B cell (primary cell): ENCODE measurements at places on chromosomes 6 and 20.

DNA sequence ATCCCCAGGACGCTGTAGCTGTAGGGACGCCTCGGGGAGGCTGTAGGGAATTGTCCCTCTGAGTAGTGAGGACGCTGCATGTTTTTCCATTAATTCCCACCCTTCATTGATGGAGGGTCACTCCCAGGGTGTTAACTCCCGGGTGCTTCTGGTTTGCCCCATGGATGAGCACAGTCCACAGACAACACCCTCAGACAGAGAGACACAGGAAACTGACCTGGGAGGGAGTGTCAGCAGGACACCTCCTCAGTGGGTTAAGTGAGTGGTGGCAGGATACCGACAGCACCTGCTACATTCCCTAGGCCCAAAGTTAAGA lies 53.5 kb downstream of the LINC00237 start:
- H3K4me3 ChIP-seq, result no peak overlapping the region
- no peak overlapping the region for H3K27ac ChIP-seq
- H3K36me3 ChIP-seq, result no peaks in the 10 kb centered on the region
- no peak for DNase-seq
- H3K4me1 ChIP-seq, result no peaks in the 10 kb centered on the region
- H3K27me3 ChIP-seq, result no peaks in the 10 kb centered on the region

GRCh38 chr6:103079867-103080266 lies 1686.4 kb downstream of the GRIK2 start:
- H3K4me1 ChIP-seq, result no peaks in the 10 kb centered on the region
- no peak overlapping the region for H3K4me3 ChIP-seq
- H3K27me3 ChIP-seq, result no peaks in the 10 kb centered on the region
- H3K27ac ChIP-seq, result no peak overlapping the region

- H3K4me1 ChIP-seq, result no peaks in the 10 kb centered on the region
- no peak overlapping the region for H3K27ac ChIP-seq
- no peak overlapping the region for H3K4me3 ChIP-seq
Measured at GRCh38 chr20:58447511-58448391, 58.7 kb downstream of the VAPB start.

- DNase-seq, result peak; percentile 3
- peaks cover 36% of the 10 kb centered on the region for H3K27me3 ChIP-seq
- H3K4me3 ChIP-seq, result no peak overlapping the region
- no peaks in the 10 kb centered on the region for H3K36me3 ChIP-seq
Measured at GRCh38 chr6:116764629-116764960, 924 bp downstream of the FAM162B start.

DNA sequence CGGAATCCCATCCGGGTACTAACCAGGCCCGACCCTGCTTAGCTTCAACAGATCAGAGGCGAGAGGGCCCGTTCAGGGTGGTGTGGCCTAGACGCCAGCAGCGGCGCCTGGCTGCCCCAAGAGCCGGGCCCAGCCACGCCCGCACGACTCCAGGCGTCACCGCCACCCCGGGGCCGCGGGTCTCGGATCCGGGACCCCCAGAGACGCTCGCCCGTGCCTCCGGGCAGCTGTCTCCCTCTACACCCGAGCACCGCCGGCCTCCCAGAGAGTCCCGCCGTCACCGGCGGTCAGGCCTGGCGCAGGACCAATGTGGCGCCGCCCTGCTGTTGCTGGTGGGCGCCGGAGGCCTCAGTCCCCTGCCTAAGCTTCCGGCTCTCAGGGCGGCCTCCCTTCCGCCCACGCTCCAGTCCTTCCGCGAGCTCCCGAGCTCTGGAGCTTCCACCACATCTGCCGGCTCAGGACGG lies 441.2 kb upstream of the DEFB115 start:
- H3K27me3 ChIP-seq, result no peaks in the 10 kb centered on the region
- H3K27ac ChIP-seq, result no peak overlapping the region
- H3K36me3 ChIP-seq, result no peaks in the 10 kb centered on the region
- no peaks in the 10 kb centered on the region for H3K4me1 ChIP-seq

DNA sequence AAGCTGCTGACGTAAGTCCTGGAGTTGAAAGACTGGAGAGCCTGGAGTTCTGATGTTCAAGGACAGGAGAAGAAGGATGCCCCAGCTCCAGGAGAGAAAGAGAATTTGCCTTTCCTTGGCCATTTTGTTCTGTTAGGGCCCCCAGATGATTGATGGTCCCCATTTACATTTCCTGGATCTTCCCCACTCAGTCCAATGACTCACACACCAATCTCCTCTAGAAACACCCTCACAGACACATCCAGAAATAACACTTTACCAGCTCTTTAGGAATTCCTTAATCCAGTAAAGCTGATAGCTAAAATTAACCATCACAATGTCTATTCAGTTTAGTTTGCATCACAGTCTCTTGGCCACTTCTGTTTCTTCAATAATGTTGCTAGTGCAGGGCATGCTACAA lies 260.2 kb upstream of the IRAK1BP1 start:
- no peaks in the 10 kb centered on the region for H3K36me3 ChIP-seq
- no peak overlapping the region for H3K27ac ChIP-seq
- no peaks in the 10 kb centered on the region for H3K27me3 ChIP-seq
- H3K4me1 ChIP-seq, result no peaks in the 10 kb centered on the region
- no peak overlapping the region for H3K4me3 ChIP-seq
- no peak for DNase-seq

- no peaks in the 10 kb centered on the region for H3K36me3 ChIP-seq
- H3K4me1 ChIP-seq, result peaks cover 37% of the 10 kb centered on the region
- H3K4me3 ChIP-seq, result no peak overlapping the region
- no peak for DNase-seq
- no peak overlapping the region for H3K27ac ChIP-seq
- no peaks in the 10 kb centered on the region for H3K27me3 ChIP-seq
Measured at GRCh38 chr6:16137451-16137801, 8.5 kb downstream of the MYLIP start.

DNA sequence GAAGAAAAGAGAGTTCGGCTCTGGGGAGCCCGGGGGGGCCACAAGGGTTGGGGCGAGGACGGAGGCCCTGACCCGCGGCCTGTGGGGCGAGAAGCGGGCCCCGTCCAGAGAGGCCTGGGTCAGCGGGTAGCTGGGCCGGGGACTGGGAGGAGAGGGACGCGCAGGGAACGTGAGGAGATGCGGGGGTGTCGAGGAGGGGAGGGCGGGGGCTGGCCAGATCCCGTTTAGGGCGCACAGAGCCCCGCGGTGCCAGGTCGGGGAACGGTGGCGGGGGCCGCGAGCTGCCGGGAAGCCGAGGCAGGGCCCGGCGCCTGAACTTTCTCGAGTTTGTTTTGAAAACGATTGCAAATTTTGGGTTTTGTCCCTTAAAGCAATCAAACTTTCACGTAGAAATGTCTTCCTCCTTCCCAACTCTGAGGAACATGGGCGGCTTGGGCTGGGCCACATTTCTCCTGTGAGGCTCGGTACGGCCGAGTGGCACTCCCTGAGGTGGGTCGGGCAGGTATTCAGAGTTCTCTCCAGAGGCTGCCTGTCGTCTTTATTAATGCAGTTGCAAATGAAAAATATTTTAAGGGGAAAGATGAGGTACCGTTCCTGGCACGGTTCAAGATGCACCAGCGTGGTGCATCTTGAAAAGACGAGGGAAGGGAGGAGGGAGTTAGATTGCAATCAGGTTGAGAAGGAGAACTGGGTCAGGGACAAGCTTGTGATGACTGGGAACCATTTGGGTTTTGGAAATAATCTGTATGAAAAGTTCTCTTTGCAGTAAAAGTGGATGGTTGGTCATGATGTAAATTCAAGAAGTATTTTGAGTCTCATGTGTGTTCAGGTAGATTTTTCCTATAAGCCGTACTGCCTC lies 972 bp downstream of the RNF8 start:
- peak overlapping the region; percentile 83 for H3K27ac ChIP-seq
- H3K4me1 ChIP-seq, result peaks cover 13% of the 10 kb centered on the region
- H3K4me3 ChIP-seq, result peak overlapping the region; percentile 92
- no peak for DNase-seq
- H3K27me3 ChIP-seq, result no peaks in the 10 kb centered on the region
- H3K36me3 ChIP-seq, result no peaks in the 10 kb centered on the region

- no peak overlapping the region for H3K4me3 ChIP-seq
- H3K4me1 ChIP-seq, result no peaks in the 10 kb centered on the region
- H3K27ac ChIP-seq, result no peak overlapping the region
- no peaks in the 10 kb centered on the region for H3K27me3 ChIP-seq
- DNase-seq, result no peak
Measured at GRCh38 chr6:39593646-39594045, 131.6 kb downstream of the KIF6 start.

DNA sequence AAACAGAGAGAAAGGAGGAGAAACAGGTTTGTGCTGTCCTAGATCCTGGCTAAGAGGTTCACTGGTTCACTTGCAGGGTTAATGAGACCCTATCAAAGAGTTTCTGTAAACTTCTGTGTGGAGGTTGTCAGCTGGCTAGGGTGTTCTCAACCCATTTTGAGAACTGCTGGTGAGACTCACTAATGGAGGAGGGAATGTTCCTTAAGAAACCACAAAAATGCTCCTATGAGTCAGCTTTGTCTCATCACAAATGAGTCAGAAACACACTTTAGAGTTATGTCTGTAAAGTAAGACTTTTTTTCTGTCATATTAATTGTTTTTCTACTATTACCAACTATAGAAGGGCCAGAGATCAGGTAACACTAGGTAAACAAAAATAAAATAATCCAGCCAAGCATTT lies 884.4 kb downstream of the PHF3 start:
- DNase-seq, result no peak
- no peak overlapping the region for H3K4me3 ChIP-seq
- no peaks in the 10 kb centered on the region for H3K27me3 ChIP-seq
- no peaks in the 10 kb centered on the region for H3K36me3 ChIP-seq

GRCh38 chr6:139600919-139601475 lies 226.5 kb upstream of the CITED2 start:
- no peak overlapping the region for H3K27ac ChIP-seq
- no peaks in the 10 kb centered on the region for H3K27me3 ChIP-seq

GRCh38 chr6:24709014-24709711 lies 9.8 kb downstream of the C6orf62 start:
- no peak overlapping the region for H3K4me3 ChIP-seq
- H3K4me1 ChIP-seq, result peaks cover 9% of the 10 kb centered on the region
- peaks cover 13% of the 10 kb centered on the region for H3K36me3 ChIP-seq
- peak overlapping the region; percentile 34 for H3K27ac ChIP-seq
- no peaks in the 10 kb centered on the region for H3K27me3 ChIP-seq

GRCh38 chr6:167647737-167648470 lies 178.8 kb upstream of the AFDN start:
- no peaks in the 10 kb centered on the region for H3K27me3 ChIP-seq
- no peak overlapping the region for H3K4me3 ChIP-seq
- DNase-seq, result no peak
- H3K36me3 ChIP-seq, result no peaks in the 10 kb centered on the region
- H3K4me1 ChIP-seq, result no peaks in the 10 kb centered on the region

DNA sequence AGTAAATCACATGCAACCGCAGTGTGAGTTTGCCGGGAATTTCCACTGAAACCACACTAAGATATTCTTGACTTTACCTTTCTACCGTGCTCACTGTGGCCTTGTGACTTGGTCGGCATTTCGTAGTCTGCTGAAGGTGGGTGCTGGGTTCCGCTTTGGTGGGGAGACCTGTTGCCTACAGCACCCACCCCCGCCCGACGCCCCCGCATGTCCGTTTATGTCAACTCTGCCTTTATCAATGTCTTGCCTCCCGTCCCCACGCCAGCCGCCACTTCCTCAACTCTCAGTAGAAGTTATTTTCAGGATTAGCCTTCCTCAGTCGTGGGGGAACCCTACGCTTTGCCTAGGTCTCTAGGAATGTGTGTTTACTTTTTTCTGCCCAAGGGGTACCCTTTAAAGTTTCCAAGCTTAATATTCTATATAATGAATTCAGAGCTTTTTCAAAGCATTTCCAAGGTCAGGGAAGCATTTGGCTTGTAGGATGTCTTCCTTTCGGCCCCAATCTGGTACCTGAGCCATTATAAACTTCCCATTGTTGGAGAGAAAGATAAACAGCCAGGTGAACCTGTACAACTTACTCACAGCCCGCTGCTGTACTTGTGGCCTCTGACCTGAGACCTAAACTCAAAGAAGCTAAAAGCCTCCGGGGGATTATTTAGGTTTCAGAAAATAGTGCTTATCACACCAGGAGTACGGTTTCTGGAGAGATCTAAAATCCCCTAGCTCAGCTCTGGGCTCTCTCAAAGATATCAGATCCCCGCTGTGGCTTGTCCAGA lies 54.2 kb downstream of the TBC1D7 start:
- H3K4me1 ChIP-seq, result peaks cover 53% of the 10 kb centered on the region
- peaks cover 35% of the 10 kb centered on the region for H3K36me3 ChIP-seq
- peak; percentile 94 for DNase-seq

DNA sequence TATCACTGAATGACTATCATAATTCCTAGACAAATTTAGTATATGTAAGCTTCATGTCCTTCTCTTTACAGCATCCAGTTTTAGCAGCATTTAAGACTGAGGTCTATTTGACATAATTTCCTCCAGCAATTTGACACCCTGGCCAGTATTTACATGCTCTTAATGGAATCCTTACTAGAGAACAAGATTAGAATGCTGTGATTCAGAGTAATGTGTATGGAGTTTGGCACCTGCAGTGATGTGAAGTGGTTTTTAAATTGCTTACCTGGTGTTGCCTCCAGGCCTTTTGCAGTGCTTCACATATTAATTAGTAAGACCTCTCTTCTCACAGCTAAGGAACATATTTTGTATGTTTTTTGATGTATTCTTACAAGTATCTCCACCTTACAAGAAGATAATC lies 9.8 kb downstream of the NKX2-4 start:
- H3K36me3 ChIP-seq, result peaks cover 21% of the 10 kb centered on the region
- H3K27ac ChIP-seq, result no peak overlapping the region
- no peaks in the 10 kb centered on the region for H3K27me3 ChIP-seq
- DNase-seq, result no peak
- H3K4me1 ChIP-seq, result peaks cover 6% of the 10 kb centered on the region

DNA sequence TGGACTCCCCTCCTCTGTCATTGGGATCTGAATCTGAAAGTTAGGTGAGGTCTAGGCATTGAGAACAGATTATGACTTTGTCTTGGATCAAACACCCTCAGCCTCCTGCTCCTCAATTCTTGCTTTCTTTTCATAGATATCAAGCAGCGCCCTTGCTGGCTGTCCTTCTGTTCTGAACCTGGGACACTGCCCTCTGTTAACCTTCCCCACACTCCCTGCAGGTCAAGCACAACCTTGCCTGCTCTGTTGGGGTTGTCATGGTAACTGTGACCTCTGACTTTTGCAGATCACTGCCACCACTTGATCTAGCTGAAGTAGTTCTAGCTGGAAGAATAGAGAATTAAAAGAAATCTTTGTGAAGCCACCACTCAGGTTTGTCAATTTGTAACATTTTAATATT lies 16.4 kb upstream of the MICA start:
- no peaks in the 10 kb centered on the region for H3K4me1 ChIP-seq
- H3K4me3 ChIP-seq, result no peak overlapping the region
- DNase-seq, result no peak

DNA sequence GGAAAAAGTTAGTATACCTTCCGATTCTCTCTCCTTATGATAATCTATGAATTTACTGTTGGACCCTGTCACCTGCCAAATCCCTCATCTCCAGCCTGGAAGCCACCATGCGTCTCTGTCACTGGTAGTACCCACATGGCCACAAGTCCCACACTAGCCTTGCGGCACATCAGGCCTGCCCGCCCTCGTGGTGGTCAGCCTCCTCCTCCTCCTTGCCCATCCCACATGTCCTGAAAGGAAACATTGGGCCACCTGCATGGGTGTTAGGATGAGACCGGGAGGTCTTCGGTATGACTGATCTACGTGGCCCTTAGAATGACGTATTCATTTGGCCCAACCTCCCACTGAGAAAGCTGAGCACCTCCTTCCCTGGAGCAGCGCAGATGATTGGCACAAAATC lies 37.0 kb upstream of the QKI start:
- no peak overlapping the region for H3K27ac ChIP-seq
- no peak for DNase-seq
- H3K4me1 ChIP-seq, result no peaks in the 10 kb centered on the region
- no peak overlapping the region for H3K4me3 ChIP-seq
- no peaks in the 10 kb centered on the region for H3K36me3 ChIP-seq
